A549 (cell line): ENCODE measurements at places on chromosomes 4 and X.

DNA sequence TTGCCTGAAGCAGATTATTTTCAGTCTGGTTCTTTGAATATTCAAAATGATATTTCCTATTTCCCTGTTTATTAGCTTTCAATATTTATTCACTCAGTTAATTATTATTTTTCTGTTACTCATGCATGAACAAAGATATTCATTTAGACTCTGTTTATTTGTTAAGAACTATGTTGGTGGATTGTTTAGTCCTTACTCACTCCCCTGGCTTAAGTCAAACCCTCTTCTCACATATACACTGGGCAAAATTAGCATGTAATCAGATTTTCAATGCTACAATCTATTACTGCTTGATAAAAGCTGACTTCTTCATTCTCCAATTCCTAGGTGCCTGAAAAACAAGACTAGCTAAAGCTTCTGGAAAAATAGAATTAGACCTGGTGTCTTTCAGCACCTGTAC, 335.8 kb downstream of the FAT4 start:
- DNase-seq: no peak

DNA sequence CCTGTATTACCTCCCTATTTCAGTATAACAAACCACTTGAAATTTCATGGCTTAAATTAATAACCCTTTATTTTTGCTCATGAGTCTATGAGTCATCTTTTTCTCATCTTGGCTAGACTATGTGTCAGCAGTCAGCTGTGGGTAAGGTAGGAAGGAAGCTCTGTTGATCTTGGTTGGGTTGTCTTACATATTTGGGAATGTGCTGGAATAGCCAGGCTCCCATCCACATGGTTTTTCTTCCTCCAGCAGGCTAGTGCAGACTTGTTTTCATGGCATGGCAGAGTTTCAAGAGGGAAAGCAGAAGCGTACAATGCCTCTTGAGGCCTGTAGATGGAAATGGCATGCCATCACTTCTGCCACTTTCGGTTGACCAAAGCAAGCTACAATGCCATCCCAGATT, 89.7 kb downstream of the LINC00632 start:
- no peak for DNase-seq

GRCh38 chrX:152936306-152936705, 38.4 kb downstream of the ZNF185 start:
- DNase-seq: no peak

DNA sequence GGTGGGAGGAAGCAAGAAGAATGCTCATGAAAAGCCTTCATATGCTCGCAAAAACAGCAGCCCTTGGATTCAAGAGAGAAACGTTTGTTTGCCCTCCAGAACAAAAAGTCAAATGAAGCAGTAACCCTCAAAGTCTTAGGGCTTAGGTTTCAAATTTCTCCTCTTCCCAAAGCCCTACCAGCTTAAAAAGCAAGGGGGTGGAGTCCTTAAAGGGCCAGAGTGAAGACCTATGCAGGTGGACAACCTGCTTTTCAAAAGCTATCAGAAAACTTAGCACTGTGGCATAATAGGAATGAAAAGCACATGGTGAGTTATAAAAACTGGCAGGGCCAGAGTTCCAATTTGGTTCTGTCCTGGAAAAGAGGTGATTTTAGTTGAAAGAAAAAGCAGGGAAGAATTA, 253.3 kb downstream of the NAP1L3 start:
- DNase-seq: no peak

- no peak for DNase-seq
Observed at GRCh38 chr4:188485906-188486305, 346.7 kb downstream of the TRIML1 start.
